ENCODE measurements at places on chromosomes 7 and 10. TPM values are rescaled to one million over a fixed set of nuclear protein-coding genes. Genes with fewer than 3 reads are reported as not detected.

The SLC25A28 gene
- 13.5 TPM for total RNA-seq

The MINPP1 gene
- 38.8 TPM for total RNA-seq

The MYL10 gene
- not detected for total RNA-seq

The NUTM2E gene
- total RNA-seq: 0.24 TPM

The SLC13A4 gene
- total RNA-seq: not detected

The ADAM12 gene
- not detected for total RNA-seq

The FAM180A gene
- total RNA-seq: not detected

The VWDE gene
- total RNA-seq: 3.6 TPM

The IL15RA gene
- total RNA-seq: 1.3 TPM

The MCM10 gene
- total RNA-seq: 3.9 TPM

The HOXA10 gene
- total RNA-seq: 2.2 TPM

The RBP4 gene
- total RNA-seq: 0.24 TPM

The COL17A1 gene
- total RNA-seq: 856 TPM

The C10orf105 gene
- total RNA-seq: not detected

The NME8 gene
- total RNA-seq: not detected

The GHRHR gene
- total RNA-seq: not detected

The CACNB2 gene
- under 0.01 TPM for total RNA-seq

The CYTH3 gene
- 28.0 TPM for total RNA-seq

The KEL gene
- total RNA-seq: 0.72 TPM

The APBB1IP gene
- not detected for total RNA-seq

The MRC1 gene
- total RNA-seq: 0.21 TPM

The SPDYE8 gene
- total RNA-seq: not detected

The INHBA gene
- total RNA-seq: 21.9 TPM

The FHIP2A gene
- total RNA-seq: 9.4 TPM

The LIPF gene
- not detected for total RNA-seq

The POLR2J3 gene
- 6.2 TPM for total RNA-seq

Data from tracheal epithelial cell (primary cell).